GM19239 (cell line): ENCODE measurements at places on chromosomes 12 and 14.

DNA sequence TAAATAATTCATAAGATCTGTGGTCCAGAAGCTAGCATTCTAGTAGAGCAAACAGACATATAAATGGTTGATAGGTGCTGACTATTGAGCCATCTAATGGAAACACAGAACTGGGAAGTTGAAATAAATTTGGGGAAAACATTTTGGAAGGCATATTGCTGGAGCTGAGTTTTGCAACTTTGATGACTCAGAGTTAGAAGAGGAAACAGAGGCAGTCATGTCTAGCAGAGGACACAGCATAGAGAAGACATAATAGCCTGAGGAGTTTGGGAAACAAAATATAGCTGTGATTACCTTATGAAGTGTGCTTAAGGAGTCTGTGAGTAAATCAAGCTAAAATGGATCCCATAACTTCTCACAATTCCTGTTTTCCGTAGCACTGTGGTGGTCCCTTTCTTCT, 86.9 kb upstream of the FLRT2 start:
- DNase-seq, result no peak

- no peak for DNase-seq
Measured at GRCh38 chr12:112559784-112560183, 141.0 kb downstream of the PTPN11 start.

GRCh38 chr14:24367514-24368211, at the start of gene NFATC4:
NFATC4 (plus strand) TSS chr14:24368184; CDS start chr14:24368341, 157 bp downstream.
- DNase-seq, result peak; percentile 33

DNA sequence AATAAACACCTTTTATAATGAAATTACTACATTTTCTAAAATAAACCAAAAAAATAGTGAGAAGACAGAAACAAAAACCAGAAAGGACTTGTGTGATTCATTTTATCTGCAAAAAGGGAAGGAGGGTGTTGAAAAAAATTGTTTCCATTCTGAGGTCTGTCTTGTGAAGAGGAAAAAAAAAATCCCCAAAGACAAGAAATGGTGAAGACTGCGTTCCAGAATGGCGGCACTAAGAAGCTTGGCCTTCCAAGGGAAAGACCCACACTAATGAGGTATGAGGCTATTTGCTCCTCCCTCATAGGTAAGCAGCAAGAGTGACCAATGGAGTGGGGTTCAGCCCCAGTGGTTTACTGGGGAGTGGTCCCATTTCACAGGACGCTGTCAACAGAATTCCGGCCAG, 35.0 kb downstream of the GNPTAB start:
- no peak for DNase-seq

GRCh38 chr12:29971446-29971845, 187.7 kb upstream of the TMTC1 start:
- DNase-seq, result no peak

DNA sequence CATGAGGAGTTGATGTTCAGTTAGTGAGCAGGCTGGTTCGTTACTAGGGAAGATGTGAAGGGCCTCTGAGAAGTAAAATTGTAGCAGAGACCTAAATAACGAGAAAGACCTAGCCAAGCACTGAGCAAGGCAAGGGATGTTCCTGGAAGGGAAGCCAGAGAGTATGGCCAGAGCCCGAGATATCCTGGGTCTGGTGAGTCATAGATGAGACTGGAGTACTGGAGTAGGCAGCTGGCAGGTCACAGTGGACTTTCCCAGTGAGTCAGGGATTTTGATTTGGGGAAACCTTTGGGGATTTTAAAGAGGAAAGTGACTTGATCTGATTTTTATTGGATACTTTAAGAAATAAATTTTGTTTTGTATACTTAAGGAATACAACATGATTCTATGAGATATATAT, 369.0 kb downstream of the DIO2 start:
- no peak for DNase-seq

DNA sequence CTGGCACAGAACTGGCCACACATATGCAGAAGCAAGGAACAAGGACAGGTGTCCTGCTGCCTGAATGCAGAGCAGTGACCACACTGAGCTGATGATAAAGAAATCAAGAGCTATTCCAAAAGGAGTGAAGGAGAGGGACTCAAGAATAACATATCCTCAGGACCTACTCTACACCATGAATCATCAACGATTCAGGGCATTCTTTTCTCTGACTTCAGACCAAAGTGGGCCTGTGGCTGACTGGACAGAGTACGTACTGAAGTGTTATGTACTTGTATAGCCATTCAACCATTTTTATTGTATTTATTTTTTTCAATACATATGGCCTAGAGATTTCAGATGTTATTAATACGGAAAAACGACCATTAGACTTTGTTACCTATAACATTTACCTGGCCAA, 177.5 kb upstream of the TMTC1 start:
- DNase-seq, result no peak

- no peak for DNase-seq
Measured at GRCh38 chr14:76753541-76754198, 7.6 kb upstream of the VASH1 start.

GRCh38 chr12:18135086-18135485, 45.1 kb upstream of the RERGL start:
- DNase-seq, result no peak

GRCh38 chr14:59325906-59326305, 137.4 kb downstream of the DAAM1 start:
- DNase-seq, result no peak

DNA sequence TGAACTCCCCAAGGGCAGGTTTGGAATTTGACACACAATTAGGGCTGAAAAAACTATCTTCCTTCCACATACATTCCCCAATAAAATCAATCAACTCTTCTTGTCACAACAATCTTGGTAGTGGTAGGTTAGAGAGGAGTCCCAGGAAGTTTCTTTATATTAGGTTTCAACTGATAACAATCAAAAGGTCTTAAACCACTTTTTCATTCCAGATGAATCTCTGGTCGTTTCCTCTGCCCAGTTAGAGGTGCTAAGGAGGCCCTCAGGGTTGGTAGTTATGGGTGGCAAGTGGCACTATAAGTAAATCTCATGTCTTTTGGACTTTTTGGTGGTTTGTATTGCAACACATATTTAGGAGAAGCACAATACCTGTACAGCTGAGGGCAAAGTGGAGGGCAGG, 1.7 kb upstream of the SLC38A2 start:
- no peak for DNase-seq

DNA sequence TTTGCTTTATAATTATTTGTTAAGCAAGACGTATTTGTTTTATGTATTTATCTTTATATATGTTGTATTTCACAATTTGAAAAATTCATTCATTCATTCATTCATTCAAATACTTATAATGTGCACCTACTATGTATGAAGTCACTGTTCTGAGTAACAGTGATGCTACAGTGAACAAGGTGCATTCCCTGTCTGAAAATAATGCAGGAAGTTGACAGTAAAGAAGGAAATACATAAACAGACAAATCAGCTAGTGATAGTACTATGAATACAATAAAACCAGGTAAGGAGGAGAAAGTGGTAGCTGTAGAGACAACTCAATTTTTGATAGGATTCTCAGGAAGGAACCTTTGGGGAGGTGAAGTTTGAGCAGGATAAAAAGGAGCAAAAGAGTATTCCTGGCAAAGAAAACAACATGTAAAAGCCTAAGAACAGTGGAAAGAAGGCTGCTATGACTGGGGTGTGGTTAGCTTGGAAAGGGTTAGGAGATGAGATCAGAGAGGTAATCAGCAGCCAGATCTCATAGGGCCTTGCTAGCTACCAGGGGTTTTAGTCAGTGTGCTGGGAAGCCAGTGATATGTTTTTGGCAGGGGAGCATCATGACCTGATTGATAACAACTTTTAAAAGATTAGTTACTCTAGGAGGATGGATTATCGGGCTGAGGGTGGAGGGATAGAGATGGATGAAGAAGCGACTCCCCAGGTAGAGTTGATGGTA, 17.4 kb downstream of the BICDL1 start:
- DNase-seq, result no peak

DNA sequence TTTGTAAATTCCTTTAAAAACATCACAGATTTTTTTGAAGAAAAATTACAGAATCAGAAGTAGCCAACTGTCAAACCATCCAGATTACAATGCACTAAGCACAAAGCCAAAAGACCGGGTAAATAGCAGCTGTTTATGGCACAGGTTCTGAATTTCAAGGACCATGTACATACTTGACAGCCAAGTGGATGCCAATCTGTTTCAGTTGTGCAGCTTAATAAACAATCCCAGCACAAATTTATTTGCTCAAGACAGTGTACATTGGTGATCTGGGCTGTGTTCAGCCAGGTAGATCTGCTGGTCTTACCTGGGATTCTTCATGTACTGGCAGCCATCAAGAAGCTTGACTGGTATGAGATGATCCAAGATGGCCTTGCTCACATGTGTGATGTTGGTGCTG, 229.8 kb upstream of the FLRT2 start:
- no peak for DNase-seq

DNA sequence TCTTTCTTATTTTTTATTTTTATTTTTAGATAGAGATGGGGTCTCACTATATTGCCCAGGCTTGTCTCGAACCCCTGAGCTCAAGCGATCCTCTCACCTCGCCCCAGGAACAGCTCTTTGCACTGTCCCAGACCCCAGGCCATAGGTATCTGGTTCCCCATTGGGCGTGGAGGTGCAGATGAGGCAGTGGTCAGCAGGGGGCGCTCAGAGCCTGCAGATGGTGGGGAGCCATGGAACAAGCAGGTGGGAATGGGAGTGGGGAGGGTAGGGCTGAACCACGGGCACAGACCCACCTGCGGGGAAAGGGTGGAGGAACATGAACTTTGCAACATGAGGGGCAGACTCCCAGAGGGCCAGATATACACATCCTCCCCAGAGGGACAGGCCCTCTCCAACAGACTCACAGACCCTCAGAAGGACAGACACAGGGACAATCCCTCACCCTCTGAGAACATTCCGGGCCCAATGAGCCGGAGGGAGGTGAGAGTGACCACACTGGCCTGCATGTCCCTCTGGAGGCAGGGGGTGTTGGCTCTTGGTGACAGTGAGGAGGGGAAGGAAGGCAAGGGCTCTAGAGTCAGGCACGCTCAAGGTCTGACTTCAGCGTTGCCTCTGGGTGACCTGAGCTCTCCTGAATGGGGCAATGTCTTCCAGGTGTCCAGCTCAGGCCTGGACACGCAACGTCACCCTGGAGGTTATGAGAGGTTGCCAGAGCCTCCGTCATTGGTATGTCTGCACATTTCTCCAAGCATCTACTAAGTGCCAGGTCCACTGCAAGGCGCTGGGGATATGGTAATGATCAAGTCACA, 34.9 kb downstream of the KRT80 start:
- peak; percentile 73 for DNase-seq

- no peak for DNase-seq
Measured at GRCh38 chr14:38186216-38186615, 21.5 kb upstream of the SSTR1 start.
